ENCODE measurements at places on chromosomes 6 and 20.

DNA sequence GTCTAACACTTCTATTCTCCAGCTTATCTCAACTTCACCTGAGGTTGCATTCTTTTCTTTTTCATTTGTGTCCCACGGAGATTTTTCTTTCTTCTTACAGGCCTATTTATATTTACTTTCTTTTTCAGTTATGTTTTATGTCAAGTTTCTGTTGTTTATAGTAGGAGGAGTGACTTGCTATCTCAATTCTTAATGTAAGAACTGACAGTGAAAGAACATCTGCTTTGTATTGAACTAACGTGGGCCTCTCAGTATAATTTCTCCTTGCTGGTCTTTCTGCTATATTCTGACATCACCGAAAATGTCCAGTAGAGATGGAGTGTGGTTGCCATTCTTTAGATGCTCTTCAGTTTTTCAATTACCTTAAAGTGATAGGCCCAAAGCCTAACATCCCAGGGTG, 521.7 kb downstream of the EPM2A start:
- no peak for DNase-seq

DNA sequence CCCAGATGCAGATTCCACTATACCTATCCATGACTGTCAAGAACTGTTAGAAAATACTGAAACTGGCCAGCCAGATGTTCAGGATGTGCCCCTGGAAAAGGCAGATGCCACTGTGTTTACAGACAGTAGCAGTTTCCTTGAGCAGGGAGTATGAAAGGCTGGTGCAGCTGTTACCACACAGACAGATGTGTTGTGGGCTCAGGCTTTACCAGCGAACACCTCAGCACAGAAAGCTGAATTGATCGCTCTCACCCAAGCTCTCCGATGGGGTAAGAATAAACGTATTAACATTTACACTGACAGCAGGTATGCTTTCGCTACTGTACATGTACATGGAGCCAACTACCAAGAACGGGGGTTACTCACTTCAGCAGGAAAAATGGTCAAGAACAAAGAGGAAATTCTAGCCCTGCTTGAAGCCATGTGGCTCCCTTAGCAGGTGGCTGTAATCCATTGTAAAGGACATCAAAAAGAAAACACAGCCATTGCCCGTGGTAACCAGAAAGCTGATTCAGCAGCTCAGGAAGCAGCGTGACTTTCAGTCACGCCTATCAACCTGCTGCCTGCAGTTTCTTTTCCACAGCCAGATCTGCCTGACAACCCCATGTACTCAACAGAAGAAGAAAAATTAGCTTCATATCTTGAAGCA, 459.7 kb upstream of the HTR1E start:
- DNase-seq, result no peak

DNA sequence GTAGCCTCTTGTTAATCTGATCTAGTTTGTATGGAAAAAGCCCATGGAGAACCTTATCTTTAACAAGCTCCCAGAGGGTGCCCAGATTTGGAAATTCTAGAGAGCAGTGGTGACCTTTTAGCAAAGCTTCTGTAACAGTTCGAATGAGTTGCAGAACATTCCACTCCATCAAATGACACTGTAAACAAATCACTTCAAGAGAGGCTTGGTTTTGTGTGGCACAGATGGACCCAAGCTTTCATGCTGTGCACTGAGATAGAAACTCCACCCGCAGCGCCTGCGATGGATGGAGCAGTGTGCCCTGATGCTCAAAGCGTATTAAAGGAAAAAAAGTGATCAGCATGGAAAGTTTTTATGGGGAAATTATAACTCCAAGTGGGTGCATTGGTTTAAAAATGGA, 55.1 kb upstream of the ISM1 start:
- DNase-seq, result no peak

GRCh38 chr20:2883726-2884637, 10.7 kb downstream of the PTPRA start:
- no peak for DNase-seq

- no peak for DNase-seq
Measured at GRCh38 chr6:14091339-14091978, 26.1 kb upstream of the CD83 start.

DNA sequence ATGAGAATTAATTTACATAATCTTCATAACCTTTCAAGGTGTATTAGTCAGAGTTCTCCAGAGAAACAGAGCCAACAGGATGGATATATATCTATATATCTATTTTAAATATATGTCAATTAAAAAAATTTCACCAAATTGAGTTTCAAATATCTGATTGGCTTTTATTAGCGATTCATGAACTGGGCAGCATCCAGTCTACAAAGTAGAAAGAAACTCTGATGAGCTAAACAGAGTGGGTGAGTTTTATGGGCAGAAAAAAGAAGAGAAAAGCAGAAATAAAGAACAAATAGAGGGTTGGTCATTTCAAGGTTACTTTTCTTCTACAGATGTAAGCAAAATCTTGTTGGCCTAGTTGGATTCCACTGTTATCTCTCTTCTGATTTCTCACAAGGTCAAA, 29.0 kb upstream of the BTBD3 start:
- no peak for DNase-seq

GRCh38 chr6:46651816-46652215, 802 bp downstream of the CYP39A1 start:
- no peak for DNase-seq

DNA sequence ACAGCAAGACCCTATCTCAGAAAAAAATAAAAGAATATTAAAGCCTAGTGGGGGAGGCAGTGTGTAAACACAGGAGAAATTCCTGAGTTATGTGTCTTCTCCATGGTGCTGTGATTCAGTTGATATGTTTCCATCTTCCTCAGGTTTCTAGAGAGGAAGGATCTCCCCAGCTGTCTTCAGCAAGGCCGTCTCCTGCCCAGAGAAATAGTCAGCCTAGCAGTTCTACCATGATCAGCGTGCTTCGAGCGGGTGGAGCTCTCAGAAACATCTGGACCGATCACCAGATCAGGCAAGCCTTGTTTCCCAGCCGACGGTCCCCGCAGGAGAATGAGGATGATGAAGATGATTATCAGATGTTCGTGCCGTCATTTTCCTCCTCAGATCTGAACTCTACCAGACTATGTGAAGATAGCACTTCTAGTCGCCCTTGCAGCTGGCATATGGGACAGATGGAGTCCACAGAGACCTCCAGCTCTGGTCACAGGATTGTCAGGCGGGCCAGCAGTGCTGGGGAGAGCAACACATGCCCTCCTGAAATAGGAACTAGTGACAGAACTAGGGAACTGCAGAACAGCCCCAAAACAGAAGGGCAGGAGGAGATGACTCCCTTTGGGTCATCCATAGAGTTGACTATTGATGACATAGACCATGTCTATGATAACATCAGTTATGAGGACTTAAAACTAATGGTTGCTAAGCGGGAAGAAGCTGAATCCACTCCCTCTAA, 34.9 kb upstream of the MTHFD1L start:
- no peak for DNase-seq

- no peak for DNase-seq
Measured at GRCh38 chr20:1397710-1398109, 4.9 kb upstream of the FKBP1A start.

DNA sequence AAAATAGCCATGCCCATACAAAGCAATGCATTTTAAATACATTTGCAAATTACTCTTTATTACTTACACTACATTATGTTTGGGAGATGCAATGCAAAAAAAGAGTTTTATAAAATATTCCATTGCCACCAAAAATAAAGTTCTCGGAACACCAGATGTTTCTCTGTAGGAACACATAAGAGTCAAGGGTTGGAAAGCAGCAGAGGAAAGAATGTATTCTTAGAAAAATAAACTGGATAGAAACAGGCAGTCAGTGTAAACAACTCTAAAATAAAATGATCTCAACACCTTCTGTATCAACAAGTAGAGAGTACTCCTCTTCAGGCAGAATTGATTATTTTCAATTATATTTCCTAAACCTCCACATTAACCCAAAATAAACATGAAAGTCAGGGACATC, 28.1 kb downstream of the KIF13A start:
- DNase-seq, result no peak

DNA sequence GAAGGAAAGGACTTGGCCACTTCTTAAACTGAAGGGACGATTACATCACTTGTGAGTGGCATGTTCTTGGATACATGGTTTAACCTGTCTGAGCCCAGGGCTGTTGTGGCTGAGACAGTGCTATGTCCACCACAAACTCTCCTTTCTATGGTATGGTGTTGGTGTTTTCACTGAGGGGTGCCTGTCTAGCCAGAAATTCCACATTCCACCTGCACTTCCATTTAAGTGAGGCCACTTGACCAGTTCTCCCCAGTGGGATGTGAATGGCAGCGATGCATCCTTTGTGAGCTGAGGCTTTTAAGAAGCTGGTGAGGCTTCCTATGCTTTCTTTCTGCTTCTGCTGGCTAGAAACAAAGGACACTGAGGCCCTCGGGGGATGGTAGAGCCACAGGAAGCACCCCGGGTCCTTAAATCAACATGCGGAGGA, 151.4 kb upstream of the CHD6 start:
- no peak for DNase-seq

DNA sequence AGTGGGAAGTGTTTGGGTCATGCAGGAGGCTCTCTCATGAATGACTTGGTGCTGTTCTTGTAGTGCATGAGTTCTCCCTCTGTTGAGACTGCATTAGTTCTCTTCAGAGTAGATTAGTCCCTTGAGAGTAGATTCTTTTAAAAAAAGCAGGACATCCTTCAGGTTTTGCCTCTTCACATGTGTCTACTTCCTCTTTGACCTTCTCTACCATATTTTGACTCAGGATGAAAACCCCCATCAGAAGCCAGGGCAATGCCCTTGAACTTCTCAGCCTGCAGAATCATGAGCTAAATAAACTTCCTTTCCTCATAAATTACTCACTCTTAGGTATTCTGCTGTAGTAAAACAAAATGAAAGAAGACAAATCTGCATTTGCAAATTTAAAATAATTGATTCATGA, 170.3 kb downstream of the CD109 start:
- no peak for DNase-seq
